ENCODE measurements at places on chromosomes 7 and 10.

- no peak for DNase-seq
These were observed 516.4 kb downstream of the PCDH15 start for GRCh38 chr10:54284526-54285193.

DNA sequence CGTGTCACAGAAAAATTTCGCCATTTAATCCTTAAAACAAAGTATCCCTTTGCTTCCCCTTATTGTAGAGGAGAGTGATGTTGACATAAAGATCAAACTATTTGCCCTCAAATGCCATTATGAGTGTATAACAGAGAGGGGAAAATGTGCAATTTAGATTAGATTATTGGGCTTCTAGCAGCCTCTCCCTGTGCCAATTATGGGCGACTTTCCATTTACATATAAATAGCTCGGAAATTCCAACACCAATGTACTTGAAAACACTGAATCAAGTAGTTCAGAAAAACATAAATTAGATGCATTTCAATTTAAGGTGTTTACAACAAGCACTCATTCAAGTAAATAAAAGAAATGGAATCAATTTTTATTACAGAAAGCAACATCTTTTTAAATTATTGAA lies 64.6 kb upstream of the LRRN3 start:
- DNase-seq, result no peak

- DNase-seq, result no peak
These were observed 13.2 kb upstream of the PRKAR1B start for GRCh38 chr7:739983-740942.

DNA sequence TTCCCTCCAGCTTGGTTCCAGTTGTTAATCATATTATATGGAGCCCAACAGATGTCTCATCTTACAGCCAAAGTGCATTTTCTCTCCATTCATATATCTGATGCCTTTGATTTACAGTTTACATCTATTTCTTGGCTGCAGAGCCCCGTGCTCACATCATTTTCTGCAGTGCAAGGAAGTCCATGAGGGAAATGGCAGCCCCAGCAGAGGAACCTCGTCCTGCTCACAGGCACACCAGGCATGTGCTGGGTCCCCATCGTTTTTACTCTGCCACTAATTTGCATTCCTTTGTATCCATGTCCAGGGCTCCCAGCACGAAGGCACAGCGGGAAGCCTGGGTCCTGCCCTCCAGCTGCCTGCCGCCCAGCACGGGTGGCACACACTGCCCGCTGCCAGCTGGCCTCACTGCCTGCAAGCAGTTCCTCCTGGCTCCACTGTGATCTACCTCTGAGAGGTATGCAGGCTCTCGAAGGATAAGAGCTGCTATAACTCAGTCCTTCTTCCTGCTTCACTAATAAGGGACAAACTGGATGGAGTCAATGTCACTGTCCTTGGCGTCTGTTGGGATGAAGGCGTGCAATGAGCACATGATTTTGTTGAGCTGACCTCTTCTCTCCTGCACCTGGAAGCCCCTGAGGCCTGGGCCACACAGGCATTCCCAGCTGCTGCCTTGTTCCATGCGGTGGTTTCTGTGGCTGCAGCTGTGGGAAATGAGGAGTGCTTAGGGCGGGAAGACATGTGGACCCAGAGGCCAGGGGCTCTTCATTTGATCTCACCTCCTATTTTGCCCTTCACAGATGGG lies 583.6 kb upstream of the MGMT start:
- no peak for DNase-seq

- peak; percentile 29 for DNase-seq
These were observed 25.9 kb downstream of the DGKI start for GRCh38 chr7:137820677-137821420.

DNA sequence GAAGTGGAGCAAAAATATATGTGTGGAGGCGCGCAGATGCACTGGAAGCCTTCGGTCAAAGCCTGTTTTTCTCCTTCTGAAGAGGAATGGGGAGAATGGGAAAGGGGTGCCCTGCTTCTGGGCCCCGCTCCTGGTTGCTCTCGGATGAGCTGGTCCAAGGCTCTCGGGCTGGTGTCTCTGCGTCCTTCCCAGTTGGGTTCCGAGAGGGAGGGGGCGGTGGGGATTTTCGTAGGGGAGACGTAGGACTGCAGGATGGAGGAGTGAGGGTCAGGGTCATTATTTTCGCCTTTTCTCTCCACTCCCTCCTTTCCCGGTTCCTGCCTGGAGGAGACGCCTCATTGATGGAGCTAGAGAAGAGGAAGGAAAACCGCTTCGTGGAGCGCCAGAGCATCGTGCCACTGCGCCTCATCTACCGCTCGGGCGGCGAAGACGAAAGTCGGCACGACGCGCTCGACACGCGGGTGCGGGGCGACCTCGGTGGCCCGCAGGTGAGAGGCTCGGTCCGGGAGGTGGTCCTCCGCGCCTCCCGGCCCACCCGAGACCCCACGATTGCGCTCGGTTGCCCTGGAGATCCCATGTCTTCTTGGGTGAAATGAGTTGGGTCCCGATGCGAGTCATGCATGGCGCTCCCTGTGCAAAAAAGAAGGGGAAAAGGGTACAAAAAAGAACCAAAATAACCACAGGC lies 790 bp downstream of the ADAM22 start:
- peak; percentile 23 for DNase-seq

GRCh38 chr10:44459671-44460070 lies 74.8 kb upstream of the CXCL12 start:
- DNase-seq, result no peak

DNA sequence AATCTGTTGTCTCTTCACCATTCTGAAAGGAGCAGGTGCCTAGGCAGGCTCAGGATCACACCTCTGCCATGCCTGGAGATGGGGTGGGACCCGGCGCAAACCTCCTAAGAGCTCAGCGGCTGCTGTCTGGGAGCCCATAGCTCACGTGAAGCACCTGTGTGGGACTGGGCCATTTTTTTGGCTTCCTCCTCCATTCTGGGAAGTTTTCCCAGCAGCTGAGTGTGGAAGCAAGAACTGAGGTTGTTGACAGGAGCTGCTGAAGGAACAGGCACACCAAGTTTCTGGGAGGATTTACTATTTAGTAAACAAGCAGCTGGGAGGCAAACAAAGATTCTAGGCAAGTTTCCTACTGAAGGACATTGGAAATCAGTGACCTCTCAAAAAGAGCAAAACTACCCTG lies 77.3 kb downstream of the FAM13C start:
- DNase-seq, result no peak

DNA sequence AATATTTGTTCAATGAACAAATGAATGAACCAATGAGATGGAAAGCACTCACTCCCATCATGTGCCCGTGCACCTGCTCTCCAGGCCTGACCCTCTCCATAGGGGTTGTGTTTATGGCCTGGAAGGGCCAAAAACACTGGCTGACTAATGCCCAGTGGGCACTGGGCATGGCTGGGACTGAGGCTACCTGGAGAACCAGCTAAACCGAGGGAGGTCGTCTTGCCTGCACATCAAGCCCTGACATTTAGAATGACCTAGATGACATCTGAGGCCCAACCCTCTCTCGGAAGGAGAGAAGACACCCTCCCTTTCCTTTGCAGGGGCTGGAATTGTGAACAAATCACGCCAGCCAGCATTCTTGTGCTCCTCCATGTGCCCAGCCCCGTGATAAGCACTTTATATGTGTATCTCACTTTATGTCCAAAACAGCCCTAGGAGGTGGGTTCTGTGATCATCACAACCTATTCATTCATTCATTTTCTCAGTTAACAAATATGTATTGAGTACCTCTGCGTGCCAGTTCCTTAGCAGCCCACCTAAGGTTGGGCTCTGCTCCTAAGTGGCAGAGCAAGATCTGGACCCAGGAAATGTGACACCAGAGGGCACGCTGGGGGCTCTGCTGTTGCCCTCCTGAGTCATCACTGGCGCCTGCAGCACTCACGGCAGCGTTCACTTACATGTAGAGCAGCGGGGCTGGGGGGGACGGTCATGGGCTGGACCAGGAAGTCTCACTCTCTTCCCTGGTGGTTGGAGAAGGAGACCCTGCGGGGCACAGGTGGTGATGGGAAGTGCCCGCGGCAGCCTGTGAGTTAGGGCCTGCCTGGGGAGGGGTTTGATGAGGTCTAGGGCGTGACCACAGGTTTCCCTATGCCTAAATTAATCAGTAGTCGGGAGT lies 52.0 kb downstream of the TSPAN15 start:
- peak; percentile 15 for DNase-seq

DNA sequence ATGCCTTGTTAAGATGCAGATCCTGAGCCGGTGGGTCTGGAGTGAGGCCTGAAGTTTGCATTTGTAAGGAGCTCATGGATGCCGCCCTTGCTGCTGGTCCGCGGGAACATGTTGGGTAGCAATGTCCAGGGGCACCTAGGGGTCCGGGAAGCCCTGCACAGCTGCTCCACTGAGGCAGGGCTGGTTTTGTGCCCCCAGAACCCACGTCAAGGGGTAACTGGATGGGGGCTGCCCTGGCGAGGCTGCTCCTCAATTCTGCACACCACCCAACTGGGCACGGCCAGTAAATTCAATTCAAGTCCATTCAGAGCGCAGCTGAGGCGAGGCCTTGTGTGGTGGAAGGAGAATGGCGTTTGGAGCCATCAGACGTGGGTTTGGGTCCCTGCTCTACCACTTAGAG lies 246.3 kb upstream of the PITRM1 start:
- no peak for DNase-seq

DNA sequence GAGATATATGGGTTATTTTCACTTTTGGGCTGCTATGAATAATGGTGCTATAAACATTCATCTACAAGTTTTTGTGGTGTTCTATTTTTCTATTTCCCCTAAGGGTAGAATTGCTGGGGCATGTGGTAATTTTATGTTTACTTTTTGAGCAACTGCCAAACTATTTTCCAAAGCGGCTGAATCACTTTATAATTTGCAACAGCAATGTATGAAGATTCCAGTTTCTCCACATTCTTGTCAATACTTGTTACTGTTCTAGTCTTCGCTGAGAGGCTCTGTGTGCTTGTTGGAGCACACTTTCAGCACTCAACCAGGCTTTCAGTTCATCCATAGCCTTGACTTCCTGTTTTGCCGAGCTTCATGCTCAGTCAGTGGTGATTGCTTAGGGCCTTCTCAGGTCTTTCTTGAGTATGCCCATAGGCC lies 39.0 kb downstream of the ADK start:
- no peak for DNase-seq

- DNase-seq, result no peak
These were observed 1.9 kb downstream of the DHX32 start for GRCh38 chr10:125878957-125879835.

DNA sequence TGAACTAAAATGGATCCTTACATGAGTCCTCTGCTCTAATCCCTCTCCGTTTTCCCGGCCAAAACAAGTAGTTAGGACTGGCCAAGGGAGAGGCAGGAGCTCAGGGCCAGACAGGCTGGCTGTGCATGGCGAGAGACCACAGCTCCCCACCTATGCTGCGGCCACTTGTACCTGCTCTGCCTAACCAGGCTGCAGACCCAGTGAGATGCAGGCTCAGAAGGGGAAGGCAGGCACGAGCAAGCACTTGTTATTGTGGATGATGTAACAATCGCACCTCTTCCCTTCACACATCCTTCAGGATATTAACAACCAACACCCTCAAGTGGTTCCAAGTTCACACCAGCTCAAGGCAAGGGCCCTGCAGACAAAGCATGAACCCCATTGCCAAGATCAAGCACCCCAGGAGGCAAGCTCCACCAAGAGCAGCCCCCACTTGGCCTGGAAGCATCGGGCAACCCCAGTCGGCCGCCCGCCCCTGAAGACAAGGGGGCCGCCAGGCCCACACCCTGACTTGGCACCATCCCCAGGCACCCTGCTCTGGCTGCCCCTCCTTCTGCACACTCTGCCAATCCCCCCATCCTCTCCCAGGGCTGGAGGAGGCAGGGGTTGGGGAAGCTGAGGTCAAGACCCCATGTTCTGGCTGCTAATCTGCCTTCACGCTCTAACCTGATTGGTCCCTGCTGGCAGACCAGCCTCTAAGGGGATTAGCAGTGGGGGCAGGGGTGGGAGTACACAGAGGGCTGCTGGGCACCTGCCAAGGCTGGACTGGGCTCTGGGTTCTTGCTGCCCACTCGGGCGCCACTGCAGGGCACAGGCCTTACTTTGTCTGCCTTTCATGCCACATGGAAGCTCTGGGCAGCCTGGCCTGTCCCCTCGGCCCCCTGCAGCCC lies 111.3 kb downstream of the SLIT1 start:
- DNase-seq, result no peak

- no peak for DNase-seq
These were observed 89.9 kb downstream of the PAXIP1 start for GRCh38 chr7:154912871-154913637.

DNA sequence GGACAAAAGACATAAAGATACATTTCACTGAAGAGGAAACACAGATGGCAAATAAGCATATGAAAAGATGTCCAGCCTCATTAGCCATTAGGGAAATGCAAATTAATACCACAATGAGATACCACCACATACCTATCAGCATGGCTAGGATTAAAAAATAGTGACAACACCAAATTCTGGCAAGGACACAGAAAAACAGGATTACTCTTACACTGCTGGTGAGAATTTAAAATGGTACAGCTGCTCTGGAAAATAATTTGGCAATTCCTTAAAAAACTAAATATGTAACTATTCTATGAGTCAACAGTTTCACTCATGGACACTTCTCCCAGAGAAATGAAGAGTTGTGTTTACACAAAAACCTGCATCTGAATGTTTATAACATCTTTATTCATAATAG lies 121.1 kb downstream of the C10orf90 start:
- no peak for DNase-seq

- no peak for DNase-seq
These were observed 169.2 kb upstream of the AHR start for GRCh38 chr7:17129218-17129617.

Data from uterus (tissue), 4 donors.